ENCODE measurements at places on chromosomes 4 and X.

GRCh38 chr4:82814034-82814433 is 15.4 kb upstream of the SCD5 start:
- DNase-seq: no peak

DNA sequence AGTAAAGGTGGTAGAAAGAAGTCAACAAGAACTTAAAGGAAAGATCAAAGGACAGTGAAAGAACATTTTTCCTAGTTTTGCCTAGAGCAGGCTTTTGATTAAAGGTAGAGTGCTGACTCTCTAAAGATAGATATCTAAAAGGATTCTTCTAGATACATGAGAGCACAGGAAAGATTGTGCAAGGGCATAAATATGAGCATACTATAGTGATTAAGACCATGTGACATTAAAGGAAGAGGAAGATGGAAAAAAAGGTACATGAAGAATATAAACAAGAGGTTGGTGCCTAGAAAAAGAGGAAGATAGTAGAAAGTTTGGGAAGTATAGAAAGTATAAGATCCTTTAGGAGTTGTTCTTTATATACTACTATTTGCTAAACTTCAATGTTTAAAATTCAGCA is 26.1 kb upstream of the TET2 start:
- DNase-seq: no peak

DNA sequence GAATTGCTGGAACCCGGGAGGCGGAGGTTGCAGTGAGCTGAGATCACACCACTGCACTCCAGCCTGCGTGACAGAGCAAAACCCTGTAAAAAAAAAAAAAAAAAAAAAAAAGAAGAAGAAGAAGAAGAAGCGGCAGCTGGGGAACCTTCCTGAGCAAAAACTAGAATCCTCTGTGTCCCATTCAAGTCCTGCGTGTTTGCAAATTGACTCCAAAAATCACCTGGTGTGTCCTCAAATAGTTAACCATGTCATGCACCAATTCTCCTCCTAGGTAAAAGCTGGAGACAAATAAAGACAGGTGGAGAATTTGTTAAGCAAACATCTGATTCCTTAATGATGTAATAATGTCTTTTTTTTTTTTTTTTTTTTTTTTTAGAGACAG is 31.9 kb upstream of the ASMTL start:
- no peak for DNase-seq

DNA sequence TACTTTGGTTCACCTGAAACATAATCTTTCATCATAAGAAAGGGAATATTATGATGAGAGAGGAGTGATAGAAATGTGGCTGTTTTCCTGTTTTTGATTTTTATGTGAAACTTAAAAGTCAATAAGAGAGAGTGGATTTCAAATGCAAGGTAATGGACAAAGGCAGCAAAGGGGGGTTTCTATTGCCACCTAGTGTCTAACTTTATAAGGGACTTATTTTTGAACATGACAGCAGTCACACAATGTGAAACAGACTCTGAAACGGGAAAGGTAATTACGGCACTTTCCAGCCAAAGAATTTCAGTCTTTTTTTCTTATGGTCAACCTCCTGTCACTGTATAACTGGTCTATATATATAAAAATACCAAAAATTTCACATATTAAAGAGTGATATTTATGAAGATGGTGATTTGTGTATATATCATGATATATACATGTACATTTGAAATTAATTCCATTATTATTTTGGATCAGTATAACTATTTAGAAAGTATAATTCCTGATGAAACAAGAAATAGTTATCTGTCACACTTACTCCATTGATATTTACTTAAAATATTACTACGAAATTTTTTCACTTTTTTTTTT is 127.1 kb downstream of the FBXO8 start:
- peak; percentile 45 for DNase-seq

DNA sequence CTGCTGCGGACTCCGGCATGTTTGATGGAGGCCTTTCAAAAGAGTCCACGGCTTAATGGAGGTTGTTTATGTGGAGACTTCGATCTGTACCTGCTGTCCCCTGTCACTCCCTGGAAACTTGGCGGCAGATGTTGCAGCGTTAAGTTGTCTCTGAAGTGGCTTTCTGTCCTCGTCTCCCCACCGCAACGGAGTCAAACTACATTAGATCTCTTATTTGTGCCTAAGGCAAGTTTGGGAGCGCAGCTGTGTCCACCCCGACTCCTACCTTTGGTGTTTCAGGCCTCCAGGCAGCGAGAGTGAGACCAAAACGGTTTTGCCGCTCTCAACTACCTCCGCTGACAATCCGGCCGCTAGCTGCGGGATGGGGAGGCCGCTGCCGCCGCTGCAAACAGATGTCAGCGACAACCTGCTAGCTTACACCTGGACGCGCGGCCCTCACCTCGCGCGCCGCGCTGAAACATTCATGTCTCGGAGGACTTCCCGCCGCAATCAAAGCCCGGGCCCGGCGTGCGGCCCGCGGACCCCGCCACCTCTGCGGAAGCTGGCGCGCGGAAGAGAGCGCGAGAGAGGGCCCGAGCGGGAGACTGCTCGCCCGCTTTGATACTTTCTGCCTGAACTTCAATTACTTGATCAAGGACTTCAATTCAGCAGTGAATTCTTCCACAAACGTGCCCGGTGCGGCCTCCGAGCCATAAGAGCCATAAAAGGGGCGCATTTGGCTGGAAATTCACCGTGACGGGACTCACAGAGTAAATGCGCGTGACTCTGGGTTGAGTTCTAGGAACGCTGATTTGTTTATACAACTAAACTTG is 108.4 kb downstream of the ANTXR2 start:
- DNase-seq: no peak

DNA sequence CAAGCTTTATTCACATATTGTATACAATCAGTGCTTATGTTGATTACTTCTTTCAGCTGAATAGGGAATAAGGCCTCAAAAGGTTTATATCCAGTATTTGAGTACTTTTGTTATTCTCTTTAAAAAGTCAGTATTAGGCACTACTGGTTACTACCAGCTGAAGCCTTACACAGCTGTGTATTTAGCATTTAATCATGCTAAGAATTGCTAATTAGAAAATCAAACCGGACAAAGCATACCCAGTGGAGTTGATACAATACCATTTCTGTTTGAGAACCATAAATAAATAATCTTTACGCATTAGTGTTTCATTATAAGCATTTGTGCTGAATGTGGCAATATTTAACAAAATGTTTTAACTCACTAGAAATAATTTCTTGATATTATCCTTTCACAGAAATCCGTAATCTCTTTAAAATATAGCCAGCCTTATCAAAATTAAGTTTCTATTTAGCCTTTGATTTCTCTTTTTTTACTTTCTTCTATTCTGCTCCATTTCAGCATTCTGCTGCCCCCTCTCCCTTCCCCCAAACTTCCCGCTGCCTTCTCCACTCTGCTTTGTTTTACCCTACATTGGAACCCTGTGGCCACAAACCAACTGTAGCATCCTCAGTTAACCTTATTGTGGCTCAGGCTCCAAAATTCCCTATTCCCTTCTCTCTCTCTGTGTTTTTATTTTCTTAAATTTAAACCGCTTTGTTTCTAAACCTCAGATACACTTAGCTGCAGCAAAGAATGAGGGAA is 37.8 kb downstream of the UGT8 start:
- no peak for DNase-seq

- DNase-seq: peak; percentile 55
Observed at GRCh38 chr4:80173401-80173800, 23.9 kb upstream of the PRDM8 start.

DNA sequence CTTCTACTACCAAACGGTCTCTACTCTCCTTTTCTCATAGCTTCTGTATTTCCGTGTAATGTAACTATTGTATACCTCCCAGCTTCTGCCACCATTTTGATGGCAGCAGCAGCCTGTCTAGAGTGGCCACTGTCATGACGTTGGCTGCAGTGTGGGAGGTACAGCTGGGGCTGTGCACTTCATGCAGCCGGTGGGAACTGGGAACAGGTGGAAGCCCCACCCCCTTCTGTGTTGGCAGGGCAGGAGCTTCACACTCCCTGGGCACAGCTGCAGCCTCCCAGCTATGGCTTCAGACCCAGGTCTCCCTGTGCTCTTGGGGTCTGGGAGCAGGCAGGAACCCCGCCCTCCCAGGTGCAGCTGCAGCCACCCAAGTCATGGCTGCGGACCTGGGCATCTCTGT is 49.8 kb upstream of the SEC24B start:
- DNase-seq: no peak

GRCh38 chr4:183200453-183200852 is 101.4 kb downstream of the WWC2 start:
- peak; percentile 89 for DNase-seq
